Immature natural killer cell (primary cell): ENCODE measurements at places on chromosomes 4 and X. TPM values are rescaled to one million over a fixed set of nuclear protein-coding genes. Genes with fewer than 3 reads are reported as not detected.

Gene NDST4
- polyA plus RNA-seq: not detected

Gene TEX13B
- polyA plus RNA-seq: not detected

Gene ANAPC10
- polyA plus RNA-seq: 39.7 TPM

- DNase-seq: no peak
These were observed 258.4 kb downstream of the PPARGC1A start for GRCh38 chr4:23631255-23631950.

DNA sequence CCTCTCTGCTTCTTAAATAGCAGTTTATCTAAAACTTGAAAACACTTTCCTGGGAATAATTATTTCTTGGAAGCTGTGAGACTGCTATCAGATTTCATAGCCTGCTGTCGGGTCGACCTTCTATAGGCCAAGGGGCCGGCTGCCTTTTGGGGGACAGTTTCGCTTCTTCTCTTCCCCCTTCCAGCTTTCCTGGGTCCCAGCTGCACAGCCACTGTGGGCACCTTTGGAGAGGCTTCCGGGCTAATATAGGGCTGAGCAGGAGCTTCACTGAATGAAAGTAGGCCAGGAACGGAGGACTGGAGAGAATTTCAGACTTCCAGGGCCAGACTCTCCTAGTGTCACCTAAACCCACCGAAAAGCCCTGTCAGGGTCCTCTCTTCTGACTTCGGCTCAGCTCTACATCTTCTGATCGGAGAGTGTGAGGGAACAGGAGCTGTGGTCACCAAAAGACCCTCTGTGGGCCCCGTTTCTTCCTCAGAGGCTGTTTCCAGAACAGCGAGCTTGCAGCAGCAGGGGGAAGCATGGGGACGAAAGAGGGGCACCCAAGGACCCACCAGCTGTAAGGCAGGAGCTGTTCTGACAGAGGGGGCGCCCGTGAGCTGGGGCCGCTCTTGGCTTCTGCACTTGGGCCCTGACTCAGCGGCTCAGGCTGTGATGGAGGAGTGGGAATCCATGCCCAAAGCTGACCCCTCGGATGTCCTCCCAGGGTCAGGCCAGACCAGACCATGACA, 620.6 kb downstream of the BCOR start:
- DNase-seq: no peak

DNA sequence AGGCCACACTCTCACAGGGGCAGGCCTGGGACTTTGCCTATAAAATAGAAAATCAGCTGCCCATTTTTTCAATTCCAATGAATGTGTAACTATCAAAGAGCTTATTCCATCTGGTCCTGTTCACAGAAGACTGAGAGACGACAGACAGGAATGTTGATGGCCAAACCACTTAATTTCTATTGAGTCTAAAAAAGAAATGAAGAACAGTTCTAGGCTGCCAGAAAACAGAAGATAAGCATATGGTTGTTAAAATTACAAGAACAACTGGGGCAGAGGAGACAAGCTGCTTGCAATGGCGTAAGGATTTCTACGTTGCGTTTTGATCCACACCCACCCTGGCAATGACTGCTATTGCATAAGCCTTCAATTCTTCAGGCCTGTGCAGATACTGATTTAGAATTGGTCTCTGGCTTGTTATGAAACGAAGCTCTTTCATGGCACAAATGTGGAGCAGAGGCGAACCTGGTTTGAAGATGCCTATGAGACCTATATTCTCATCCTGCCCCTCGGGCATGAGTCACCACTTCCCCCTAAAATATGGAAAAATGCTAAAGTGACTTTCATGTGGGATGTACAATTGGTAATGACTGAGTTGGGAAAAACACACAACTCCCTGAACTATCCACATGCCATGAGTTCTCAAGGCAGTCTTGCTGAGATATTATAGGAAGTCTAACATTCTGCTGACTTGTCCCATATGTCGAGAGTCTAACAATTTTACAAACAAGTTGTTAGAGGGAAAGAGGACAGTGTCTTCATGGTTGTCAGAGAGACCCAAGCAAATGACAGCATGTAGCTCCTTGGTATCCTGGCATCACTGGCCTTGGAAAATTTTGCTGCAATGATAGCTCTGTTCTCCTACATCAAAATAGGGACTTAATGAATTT, 37.9 kb upstream of the SORBS2 start:
- no peak for DNase-seq
